ENCODE measurements at places on chromosomes 7 and 10.

DNA sequence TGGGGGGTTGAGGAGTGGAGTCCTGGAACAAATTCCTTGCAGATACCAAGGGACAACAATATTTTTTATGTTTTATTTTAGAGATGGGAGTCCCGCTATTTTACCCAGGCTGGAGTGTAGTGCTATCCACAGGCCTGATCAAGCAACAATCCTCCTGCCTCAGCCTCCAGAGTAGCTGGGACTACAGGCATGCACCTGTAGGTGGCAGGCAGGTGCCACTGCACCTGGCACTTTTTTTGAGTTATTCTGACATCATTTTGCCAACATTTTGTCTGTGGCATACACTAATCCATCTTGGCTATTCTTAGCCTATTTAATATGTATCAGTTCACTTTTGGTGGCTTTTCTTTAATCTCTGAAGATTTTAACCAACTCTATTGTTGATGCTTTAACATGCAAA lies 317.8 kb upstream of the MTPN start:
- DNase-seq = no peak

DNA sequence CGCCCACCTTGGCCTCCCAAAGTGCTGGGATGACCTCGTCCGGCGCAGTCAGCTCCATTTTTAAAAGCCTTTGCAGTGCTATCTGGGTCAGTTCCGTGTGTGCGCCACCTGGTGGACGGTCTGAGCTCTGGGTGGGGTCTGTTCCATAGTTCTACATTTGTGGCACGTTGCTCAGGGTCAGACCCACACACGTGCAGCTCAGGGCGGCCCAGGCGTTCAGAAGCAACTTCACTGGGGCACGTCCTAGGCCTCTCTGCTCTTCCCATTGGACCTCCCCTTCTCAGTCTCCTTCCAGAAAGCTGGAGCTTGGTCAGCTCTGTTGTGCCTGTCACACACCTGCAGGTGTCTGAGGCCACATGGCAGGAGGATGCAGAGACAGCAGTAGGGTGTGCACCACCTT lies 137.9 kb downstream of the DNAJB6 start:
- no peak for DNase-seq

- no peak for DNase-seq
Measured at GRCh38 chr7:4138866-4139265, 543.2 kb upstream of the FOXK1 start.

- no peak for DNase-seq
Measured at GRCh38 chr7:130695840-130696239, 9.5 kb upstream of the TSGA13 start.

- DNase-seq = no peak
Measured at GRCh38 chr10:99460070-99460469, 29.6 kb upstream of the GOT1 start.

DNA sequence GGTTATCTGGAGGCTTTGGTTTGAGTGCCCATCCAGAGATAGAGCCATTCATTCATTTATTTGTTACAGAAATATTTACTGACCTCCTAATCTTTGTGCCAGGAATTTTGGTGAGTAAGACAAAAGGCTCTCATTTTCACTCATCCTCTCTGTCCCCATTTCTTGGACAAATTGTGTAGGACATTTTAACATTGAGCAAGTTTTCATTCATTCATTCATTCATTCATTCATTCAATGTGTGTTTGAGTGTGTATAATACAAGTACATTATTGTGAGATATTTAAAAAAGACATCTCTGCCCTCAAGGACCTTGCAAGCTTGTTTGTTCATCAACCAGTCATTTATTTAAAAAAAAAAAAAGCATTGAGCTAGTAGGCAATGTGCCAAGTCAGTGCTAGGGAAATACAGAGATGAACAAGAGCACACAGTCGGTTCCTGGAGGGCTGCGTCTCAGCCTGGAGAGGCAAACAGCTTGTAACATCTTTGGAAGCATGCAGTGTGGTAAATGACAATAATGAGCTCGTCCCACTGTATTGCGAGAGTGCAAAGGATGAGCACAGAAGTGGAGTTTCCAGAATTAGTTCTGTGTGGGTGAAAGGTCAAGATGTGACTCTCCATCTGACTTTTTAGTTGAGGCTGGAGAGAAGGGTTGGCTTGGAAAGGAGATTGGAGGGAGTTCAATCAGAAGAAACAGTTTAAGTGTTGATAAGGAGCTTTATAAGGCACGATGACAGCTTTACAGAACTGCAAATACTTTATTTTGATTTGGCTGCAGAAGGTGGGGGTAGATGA lies 50.5 kb upstream of the HBP1 start:
- DNase-seq = no peak

- no peak for DNase-seq
Measured at GRCh38 chr10:126561294-126561920, 109.1 kb downstream of the C10orf90 start.

- no peak for DNase-seq
Measured at GRCh38 chr7:143936087-143937009, 1.3 kb downstream of the OR2F2 start.

DNA sequence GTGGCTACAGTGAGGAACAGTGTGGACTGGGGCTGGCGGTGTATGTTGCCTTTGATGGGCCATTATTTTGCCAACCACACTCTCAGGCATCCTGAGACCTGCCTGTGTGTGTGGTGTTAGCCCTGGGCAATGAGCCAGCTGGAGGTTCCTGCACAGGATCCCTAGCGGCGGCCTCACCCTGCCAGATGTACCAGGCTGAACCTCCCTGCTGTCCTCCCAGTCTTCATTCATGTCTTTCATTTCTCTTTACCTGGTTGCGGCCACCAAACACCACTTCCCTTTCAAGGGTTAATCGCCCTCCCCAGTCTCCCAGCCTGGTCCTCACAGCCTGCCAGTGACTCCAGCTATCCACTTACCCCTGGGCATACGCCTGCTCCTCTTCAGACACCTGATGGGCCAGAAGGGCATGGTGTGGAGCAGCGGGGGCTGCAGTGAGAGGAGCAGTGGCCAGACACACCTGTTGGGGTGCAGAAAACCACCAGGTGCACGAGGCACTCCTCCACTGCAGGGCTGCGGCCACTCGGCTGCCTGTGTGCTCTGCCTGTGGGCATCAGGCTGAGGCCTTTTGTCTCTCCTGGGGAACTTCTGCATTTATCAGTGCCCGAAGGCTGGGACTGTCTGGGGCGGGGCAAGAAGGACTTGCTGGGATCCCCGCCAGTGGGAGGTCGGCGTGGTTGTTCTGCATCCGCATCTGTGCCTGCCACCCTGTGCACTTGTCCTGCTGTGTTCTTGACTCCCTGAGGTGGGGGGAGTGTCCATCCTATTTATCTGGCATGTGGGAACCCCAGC lies 111.6 kb downstream of the ARHGAP22 start:
- no peak for DNase-seq

- DNase-seq = no peak
Measured at GRCh38 chr10:126459032-126459831, 71.0 kb upstream of the ADAM12 start.

DNA sequence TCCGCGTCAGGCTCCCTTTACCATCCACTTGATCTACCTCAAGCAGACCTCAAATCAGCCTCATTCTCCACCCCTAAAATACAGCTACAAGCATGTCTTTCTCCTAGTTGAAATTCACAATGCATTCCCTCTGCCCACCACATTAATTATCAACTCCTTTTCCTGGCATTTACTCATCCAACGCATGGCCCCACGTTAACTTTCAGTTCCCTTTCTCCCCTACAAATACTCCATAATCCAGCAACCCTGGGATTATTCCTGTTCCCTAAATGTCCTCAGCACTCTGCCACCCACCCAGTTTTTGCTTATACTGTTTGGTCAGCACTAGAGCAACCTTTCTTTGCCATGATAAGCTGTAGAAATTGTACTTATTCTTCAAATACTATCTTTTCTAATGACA lies 5.7 kb upstream of the VIM start:
- no peak for DNase-seq

- DNase-seq = no peak
Measured at GRCh38 chr7:37709631-37710509, 26.3 kb downstream of the GPR141 start.

GRCh38 chr7:36923943-36924436 lies 199.7 kb upstream of the AOAH start:
- no peak for DNase-seq

- no peak for DNase-seq
Measured at GRCh38 chr7:132558815-132559214, 17.5 kb downstream of the PLXNA4 start.

GRCh38 chr7:51878865-51879264 lies 562.3 kb upstream of the COBL start:
- DNase-seq = no peak

- no peak for DNase-seq
Measured at GRCh38 chr7:114786455-114786854, 135.4 kb upstream of the MDFIC start.

GRCh38 chr7:21094589-21094988 lies 307.9 kb upstream of the SP8 start:
- no peak for DNase-seq

GRCh38 chr7:32958046-32959025 lies 1.1 kb downstream of the FKBP9 start:
- DNase-seq = no peak

GRCh38 chr7:135769005-135769802 lies 20.6 kb upstream of the FAM180A start:
- no peak for DNase-seq

DNA sequence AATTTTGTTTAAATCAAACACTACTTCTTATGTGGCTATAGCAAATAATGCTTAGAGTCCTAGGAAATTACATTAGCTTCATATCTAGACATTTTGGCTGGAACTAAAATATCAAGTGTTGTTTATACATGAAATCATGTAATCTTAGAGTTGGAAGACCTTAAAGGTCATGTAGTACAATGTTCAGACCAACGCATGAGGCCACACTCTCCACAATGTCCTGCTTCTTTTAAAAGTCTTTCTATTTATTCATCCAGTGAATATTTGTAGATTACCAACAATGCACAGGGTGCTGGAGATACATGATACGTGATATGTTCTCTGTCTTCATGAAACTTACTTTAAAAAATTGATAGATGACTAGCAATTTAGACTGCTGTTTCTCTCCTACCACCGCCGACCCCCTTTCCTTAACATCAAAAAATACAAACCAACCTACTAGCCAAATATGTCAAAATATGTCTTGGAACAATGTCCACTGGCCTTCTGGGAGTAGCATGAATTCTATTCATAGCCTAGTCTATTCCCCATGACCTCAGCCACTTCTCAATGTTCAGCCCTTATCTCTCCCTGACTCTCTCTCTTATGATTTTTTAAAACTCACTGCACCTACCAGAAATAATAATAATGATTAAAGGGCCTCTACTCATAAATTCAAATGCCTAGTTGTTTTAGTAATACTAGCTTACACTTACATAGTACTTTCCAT lies 59.5 kb upstream of the CAV2 start:
- no peak for DNase-seq

DNA sequence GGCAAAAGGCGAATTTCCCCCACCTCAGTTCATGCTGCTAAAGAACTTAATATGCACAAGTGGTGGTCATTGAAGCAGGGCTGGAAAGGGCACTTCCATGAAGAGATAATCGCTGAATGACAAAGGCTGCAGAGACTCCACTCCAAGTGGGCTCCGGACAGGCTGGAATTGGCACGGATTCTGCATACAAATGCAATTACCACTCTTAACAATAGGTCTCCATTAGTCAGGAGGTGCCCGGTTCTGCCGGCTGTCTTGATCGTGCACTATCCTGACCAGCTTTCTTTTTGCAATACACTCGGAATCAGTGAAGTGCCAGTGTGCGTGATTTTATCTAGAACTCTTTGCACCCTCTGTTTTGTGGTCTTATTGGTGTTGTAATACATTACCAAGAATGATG lies 49.7 kb downstream of the INSYN2A start:
- no peak for DNase-seq

DNA sequence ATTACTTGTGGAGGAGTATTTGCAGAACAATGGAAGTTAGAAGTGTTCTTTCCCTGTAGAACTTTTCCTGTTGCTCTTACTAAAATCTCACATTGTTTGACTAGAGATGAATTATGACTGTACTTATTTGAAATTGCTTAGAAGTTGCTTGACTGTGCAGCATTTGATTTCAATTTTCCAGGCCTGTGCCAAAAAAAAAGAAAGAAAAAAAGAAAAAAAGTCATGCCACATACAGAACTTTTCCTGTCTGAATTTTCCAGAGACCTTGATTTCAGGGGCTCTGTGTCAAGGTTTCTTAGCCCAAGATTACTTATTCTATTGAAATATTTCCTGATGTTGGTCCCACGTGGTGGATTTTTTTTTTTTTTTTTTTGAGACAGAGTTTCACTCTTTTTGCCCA lies 3.5 kb upstream of the FAM171A1 start:
- DNase-seq = no peak

GRCh38 chr7:19405541-19405940 lies 260.3 kb upstream of the FERD3L start:
- DNase-seq = no peak

DNA sequence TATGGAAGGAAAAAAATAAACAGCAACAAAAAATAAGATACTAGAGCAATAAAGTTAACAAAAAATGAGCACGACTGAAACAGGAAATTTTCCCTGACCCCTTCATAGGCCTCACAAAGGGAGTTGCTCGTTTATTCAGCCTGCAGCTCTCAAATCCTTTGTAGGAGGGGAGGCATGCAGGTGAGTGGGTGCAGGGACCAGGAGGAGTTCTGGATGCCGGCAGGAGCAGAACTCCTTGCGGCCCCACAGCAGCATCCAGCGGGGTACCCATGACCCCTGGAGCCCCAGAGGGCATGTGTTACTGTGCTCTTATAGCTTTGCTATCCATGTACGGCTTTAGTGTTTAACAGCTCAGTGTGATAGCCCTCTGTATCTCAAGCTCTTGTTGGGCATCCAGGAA lies 5.8 kb downstream of the TAS2R39 start:
- DNase-seq = no peak

GRCh38 chr7:110066843-110067242 lies 1024.1 kb upstream of the LRRN3 start:
- no peak for DNase-seq

DNA sequence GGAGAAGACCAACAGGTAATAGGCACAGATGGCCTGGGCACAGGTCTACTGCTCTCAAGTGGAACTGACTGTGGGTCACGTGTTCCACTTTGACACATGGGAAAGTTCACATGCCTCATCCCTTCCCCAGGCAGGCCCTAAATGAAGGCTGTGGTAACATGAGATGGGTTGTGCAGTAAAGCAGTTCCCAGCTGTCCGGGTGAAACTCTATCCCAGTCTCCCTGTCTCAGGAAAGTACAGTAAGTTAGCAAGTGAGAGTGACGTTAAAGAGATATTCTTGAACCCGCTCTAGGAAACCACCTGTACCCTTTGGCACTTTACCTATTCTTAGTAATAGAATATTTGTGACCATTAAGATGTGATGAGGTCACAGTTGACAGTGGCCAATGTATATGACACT lies 343.7 kb upstream of the AOAH start:
- DNase-seq = no peak

DNA sequence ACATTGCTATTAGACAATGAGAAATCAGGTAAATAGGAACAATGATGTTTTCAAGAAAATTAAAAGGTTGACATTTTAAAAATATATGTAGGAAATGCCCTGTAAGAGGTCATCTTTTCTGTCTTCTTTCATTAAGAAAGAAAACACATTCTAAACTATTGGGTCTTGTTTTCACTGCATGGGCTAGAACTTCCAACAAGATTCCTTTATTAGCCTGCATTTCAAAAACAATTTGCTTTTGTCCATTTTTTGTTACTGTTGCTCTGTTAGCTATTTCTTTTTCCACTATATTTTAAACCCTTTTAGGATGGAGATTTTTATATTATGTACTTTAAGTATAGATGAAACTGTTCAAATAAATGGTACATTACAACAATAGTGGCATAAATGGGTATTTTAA lies 9.2 kb downstream of the REEP3 start:
- DNase-seq = no peak

GRCh38 chr10:81957976-81958375 lies 83.0 kb downstream of the NRG3 start:
- DNase-seq = no peak

Data from stimulated activated CD8-positive, alpha-beta memory T cell treated with anti-CD3 and anti-CD28 coated beads, Interleukin-15, amount 100 ng/mL, for 4 hours (primary cell).